SJSA1 (cell line): ENCODE measurements at places on chromosomes 5 and 9. TPM values are rescaled to one million over a fixed set of nuclear protein-coding genes. Genes with fewer than 3 reads are reported as not detected.

DNA sequence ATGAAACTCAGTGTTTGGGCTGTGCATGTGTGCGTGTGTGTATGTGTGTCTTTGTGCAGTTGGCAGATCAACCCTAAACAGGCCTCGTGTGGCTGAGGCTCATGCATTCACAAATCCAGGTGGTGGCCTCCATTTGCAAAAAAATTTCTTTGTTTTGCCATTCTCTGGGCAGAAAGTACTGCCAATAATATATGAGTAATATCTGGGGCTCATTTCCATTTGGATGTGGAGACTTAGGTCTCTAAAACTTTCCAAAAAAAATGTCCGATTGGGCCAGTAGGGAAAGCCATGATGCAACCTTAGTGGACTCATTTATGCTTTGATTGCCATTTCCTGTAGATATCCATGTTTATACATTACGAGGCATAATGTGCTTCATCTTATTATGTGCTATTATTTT lies 77.9 kb upstream of the RPS23 start:
- H3K36me3 ChIP-seq = no peaks in the 10 kb centered on the region
- H3K27me3 ChIP-seq = no peaks in the 10 kb centered on the region
- H3K4me1 ChIP-seq = peaks cover 21% of the 10 kb centered on the region
- DNase-seq = no peak
- no peak overlapping the region for H3K27ac ChIP-seq

- no peak overlapping the region for H3K27ac ChIP-seq
- H3K27me3 ChIP-seq = no peaks in the 10 kb centered on the region
- no peak overlapping the region for H3K4me3 ChIP-seq
- no peaks in the 10 kb centered on the region for H3K36me3 ChIP-seq
- no peak for DNase-seq
These were observed 526.7 kb upstream of the WWC1 start for GRCh38 chr5:167764641-167765289.

GRCh38 chr9:69476797-69477196 lies 151.8 kb downstream of the ENTREP1 start:
- DNase-seq = no peak
- H3K4me1 ChIP-seq = no peaks in the 10 kb centered on the region
- H3K27me3 ChIP-seq = no peaks in the 10 kb centered on the region
- H3K4me3 ChIP-seq = no peak overlapping the region

DNA sequence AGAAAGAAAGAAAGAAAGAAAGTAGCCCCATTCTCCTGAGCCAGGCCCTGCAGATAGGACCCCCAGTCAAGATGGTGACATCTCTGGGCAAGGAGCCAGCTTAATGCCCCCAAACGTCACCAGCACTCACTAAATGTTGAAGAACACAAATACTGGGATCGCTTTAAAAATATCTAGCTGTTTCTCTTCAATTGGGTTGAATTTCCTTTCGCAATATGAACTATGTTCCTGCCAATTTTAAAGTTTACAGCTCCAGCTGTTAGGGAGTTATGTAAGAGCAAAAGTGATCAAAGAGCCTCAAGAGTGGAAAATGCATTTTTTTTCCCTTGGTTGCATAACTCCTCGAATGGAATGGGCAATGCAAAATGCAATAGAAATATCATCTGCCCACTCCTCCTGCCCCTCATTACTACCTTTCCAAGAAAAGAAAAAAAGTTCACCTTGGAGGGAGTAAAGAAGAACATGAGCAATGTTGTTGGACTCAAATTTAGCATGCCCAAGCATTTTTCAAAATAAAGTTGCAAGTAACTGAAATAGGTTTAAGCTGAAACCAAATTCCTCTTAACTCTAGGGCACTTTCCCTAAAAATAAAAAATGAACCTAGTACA lies 244.2 kb upstream of the PIK3R1 start:
- no peaks in the 10 kb centered on the region for H3K36me3 ChIP-seq
- no peak overlapping the region for H3K27ac ChIP-seq
- no peak overlapping the region for H3K4me3 ChIP-seq

DNA sequence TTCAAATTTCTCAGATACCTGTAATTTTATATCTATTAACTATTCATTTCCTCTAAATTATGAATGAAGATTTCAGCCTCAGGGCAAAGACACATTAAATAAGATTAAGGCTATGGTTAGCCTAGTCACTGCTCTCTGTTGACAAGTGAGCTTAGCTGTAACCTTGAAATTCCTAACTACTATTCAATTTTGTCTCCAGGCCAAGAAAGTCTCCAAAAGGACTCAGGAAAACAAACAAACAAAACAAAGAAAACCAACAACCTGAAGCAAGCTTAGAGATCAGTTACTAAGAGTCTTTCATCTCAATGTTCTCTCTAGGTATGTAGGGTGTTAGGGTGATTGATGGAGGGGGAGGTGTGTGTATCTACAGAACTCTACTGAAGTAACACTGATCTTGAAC lies 9.6 kb upstream of the CTNNAL1 start:
- no peak for DNase-seq
- H3K27me3 ChIP-seq = no peaks in the 10 kb centered on the region
- peaks cover 7% of the 10 kb centered on the region for H3K4me1 ChIP-seq
- H3K27ac ChIP-seq = no peak overlapping the region
- H3K4me3 ChIP-seq = no peak overlapping the region
- peaks cover 29% of the 10 kb centered on the region for H3K36me3 ChIP-seq

- H3K4me3 ChIP-seq = no peak overlapping the region
- no peak overlapping the region for H3K27ac ChIP-seq
- no peak for DNase-seq
- no peaks in the 10 kb centered on the region for H3K27me3 ChIP-seq
These were observed 15.5 kb downstream of the AKNA start for GRCh38 chr9:114371973-114372917.

GRCh38 chr5:88483964-88484672 lies 215.5 kb upstream of the TMEM161B start:
- DNase-seq = no peak
- H3K27me3 ChIP-seq = no peaks in the 10 kb centered on the region; the same call in 1 of the 2 replicates
- H3K4me3 ChIP-seq = no peak overlapping the region
- H3K36me3 ChIP-seq = no peaks in the 10 kb centered on the region

DNA sequence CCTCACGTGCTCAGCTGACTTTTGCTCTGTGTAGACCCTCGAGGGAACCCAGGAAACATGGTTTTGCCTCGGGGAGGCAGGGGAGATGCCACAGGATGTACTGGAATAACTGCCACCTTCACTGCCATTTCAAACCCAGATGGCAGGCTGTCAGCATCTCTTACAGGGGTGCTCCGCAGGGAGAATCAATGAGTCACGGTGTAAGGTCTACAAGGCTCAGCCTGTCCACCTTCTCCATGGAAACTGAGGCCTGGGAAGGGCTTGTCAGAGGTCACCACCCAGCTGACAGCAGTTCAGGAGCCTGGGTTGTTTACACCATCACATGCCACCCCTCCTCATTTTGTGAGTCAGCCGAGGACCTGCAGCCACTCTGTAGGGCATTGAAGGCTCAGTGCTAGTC lies 30.8 kb downstream of the DAB2IP start:
- no peaks in the 10 kb centered on the region for H3K4me1 ChIP-seq
- H3K4me3 ChIP-seq = no peak overlapping the region
- no peaks in the 10 kb centered on the region for H3K27me3 ChIP-seq
- no peaks in the 10 kb centered on the region for H3K36me3 ChIP-seq
- DNase-seq = no peak

GRCh38 chr9:124134526-124134925 lies 123.0 kb downstream of the LHX2 start:
- peaks cover 35% of the 10 kb centered on the region for H3K4me1 ChIP-seq
- no peak overlapping the region for H3K27ac ChIP-seq
- no peaks in the 10 kb centered on the region for H3K36me3 ChIP-seq
- H3K27me3 ChIP-seq = no peaks in the 10 kb centered on the region

- H3K4me1 ChIP-seq = no peaks in the 10 kb centered on the region
- no peak overlapping the region for H3K27ac ChIP-seq
- no peaks in the 10 kb centered on the region for H3K27me3 ChIP-seq
- H3K4me3 ChIP-seq = no peak overlapping the region
- DNase-seq = no peak
These were observed 47.4 kb downstream of the SPEF2 start for GRCh38 chr5:35665096-35665495.

DNA sequence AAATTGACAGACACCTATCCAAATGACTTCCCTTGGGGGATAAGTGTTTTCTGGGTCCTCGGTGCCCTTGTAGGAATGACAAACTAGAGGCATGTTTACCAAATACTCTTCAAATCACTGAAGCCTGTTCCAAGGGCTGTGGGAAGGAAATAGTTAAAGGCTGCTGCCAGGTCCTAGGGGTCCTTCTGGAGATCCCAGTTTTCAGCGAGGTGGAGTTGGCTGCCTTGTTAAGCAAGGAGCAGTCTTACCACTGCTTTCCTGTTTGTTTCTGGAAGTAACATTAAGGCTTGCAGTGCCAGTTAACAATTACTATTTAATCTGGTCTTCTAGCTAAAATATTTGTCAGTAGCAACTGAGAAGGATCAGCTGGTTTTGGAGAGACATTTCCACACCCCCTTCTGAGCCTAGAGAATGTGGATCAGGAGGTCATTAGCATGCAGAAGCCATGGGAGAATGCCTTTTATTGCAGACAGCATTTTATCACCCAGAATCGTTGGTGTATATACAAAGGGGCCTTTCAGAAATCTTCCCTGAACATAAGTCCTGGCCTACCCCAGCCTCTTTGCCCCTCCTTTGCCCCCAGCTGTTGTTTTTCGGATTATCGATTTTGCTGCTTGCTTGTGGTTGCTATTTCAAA lies 238.8 kb downstream of the DMAC1 start:
- H3K4me3 ChIP-seq = no peak overlapping the region
- H3K27me3 ChIP-seq = no peaks in the 10 kb centered on the region
- no peak overlapping the region for H3K27ac ChIP-seq
- no peaks in the 10 kb centered on the region for H3K4me1 ChIP-seq
- H3K36me3 ChIP-seq = no peaks in the 10 kb centered on the region
- no peak for DNase-seq

GRCh38 chr9:14913366-14913765 lies 3.1 kb upstream of the FREM1 start:
- DNase-seq = no peak
- peaks cover 14% of the 10 kb centered on the region for H3K4me1 ChIP-seq

DNA sequence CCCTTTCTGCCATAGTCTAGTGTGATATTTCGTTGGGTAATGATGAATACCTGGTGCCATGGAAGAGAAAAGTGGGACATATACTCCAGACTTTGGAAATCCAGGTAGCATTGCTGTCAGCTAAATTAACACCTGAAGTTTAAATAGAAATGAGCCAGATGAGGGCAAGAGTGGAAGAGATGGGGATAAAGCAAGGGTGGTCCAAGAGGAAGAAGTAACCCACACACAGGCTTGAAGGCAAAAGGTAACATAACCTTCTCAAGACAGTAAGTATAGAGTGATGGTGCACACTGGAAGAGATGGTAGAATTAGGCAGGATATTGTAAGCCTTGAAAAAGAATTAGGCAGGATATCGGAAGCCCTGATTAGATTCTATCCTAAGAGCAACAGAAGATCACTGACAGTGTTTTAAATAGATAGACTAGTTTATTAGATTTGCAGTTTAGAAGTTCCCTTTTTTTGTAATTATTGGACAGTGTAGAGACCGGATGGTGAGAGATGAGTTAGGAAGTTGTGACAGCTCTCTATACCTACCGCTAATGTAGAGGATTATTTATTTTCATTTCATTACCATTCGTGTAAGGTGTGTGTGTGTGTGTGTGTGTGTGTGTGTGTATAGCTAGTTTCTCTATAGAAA lies 16.8 kb downstream of the ANXA1 start:
- DNase-seq = no peak
- H3K36me3 ChIP-seq = peaks cover 86% of the 10 kb centered on the region
- no peak overlapping the region for H3K27ac ChIP-seq
- no peak overlapping the region for H3K4me3 ChIP-seq
- no peaks in the 10 kb centered on the region for H3K4me1 ChIP-seq
- no peaks in the 10 kb centered on the region for H3K27me3 ChIP-seq

The ORM2 gene
- total RNA-seq = not detected in 2 replicates

The INSYN2B gene
- 1.1 and 3.8 TPM in 2 replicates for total RNA-seq

The PRUNE2 gene
- total RNA-seq = 0.09 and 2.2 TPM in 2 replicates

The IL13 gene
- total RNA-seq = not detected in 2 replicates

The GHR gene
- 0.05 and 0.66 TPM in 2 replicates for total RNA-seq

The BASP1 gene
- 445 and 523 TPM in 2 replicates for total RNA-seq
